Myometrial cell (primary cell): ENCODE measurements at places on chromosomes 6 and 20. TPM values are rescaled to one million over a fixed set of nuclear protein-coding genes. Genes with fewer than 3 reads are reported as not detected.

THEMIS gene
- not detected in 2 replicates for total RNA-seq

IBTK gene
- total RNA-seq: 25.7 and 39.0 TPM in 2 replicates

NCOA3 gene
- 16.1 and 20.6 TPM in 2 replicates for total RNA-seq

SS18L1 gene
- 4.3 and 6.9 TPM in 2 replicates for total RNA-seq

OSBPL2 gene
- 13.3 and 24.5 TPM in 2 replicates for total RNA-seq

CTCFL gene
- not detected in 2 replicates for total RNA-seq

GPR6 gene
- total RNA-seq: not detected in 2 replicates

PMEPA1 gene
- total RNA-seq: not detected in 2 replicates
